Fibroblast of mammary gland (primary cell): ENCODE measurements at places on chromosomes 2 and 18.
A peak's percentile ranks its signal among the peaks of the same experiment; 100 is the strongest.

DNA sequence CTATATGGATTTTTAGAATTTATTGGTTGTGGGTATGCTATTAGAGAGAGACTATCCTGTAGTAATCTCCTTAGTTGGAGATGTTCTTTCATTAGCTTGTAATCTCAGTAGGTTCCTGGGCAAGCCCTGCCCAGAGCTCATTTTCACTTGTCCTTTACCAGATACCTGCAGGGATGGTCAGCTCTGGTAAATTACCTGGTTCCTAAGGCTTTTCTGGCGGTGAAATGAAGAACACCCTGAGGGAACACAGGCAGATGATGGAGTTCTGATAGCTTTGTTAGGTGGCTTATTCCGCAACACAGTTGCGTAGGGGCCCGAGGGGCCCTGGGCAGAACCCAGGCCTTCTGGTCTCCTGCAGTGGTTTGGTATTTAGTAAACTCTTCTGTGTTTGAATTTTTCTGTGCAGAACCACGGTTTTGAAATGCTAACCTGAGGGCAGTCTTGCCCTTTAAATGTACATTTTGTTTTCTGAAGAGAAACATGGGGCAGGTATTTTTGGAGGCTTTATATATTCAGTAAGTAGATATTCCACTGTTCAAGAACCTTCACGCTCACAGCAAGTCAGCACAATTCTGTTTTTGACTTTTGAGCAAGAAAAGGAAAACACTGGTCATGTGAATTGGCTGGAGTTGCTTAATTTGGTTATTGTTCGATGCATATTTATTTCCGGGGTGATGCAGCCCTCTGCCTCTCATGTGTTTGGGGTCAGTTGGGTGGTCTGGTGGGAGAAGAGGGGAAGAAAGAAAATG lies 22.4 kb downstream of the ZNF532 start:
- no peak for DNase-seq

DNA sequence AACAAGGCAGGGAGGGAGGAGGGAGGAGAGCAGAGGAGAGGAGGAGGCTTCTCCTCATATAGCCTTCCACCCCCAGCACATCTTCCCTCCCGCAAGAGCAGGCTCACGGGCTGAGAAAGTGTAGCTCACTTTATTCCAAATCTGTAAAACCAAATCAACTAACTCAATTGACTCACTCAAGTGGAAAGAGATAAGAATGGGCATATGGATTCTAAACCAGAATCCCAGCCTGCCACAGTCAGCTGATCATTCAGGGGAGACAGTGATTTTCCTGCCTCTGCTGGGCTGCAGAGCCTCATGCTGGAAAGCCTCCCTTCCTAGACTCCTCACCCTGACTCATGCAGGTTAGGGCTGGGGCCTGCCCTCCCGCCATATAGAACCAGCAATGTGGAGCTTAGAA lies 4.2 kb upstream of the TWSG1 start:
- no peak for DNase-seq

DNA sequence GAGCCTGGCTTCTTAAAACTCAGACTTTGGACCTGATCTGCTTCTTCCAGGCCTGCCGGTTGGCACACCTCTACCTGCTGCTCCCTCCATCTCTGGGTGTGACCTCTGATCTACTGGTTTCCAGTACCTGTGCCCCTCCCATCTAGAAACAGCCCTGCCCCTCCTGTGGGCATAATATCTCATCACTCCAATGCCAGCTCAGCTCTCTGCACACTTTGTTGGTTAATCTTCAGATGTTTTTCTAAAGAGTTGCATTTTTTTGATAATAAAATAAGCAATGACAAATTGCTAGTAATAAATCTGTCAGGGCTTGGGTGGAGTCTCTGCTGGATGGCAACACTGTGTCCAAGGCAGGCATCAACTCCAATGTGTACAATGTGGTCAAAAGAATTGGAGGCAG lies 89.6 kb upstream of the PPP1CB start:
- no peak for DNase-seq

GRCh38 chr2:119261493-119262225 lies 38.0 kb downstream of the STEAP3 start:
- no peak for DNase-seq

DNA sequence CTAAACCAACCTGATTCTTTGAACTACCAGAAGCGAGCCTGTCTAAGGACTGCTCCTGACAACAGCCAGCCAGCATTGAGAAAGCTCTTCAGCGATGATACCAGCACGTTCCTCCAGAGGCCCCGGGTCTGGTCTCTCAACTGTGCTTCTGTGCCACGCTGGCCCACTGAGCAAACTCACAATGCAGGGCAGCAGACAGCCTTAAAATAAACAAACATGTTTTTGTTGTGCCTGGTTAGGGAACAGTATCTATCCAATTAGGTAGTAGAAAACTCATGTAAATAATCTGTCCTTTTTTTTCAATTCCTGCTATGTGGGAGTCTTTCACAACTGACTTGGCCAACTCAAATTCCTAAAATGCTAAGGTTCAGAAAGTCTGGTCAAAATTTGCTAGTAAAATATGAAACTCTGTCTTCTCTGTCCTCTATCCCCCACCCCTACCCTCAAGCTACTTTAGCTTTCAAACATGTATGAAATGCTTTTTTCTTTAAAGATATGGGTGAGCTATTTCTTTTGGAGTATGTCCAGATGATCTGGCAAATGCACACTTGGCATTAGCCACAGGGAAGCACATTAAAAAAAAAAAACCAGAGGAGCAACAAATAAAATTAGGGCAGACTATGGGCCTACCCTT lies 21.4 kb upstream of the EML4 start:
- DNase-seq, result peak; percentile 31

- peak; percentile 47 for DNase-seq
Observed at GRCh38 chr2:54088191-54088634, 27.2 kb upstream of the ACYP2 start.

DNA sequence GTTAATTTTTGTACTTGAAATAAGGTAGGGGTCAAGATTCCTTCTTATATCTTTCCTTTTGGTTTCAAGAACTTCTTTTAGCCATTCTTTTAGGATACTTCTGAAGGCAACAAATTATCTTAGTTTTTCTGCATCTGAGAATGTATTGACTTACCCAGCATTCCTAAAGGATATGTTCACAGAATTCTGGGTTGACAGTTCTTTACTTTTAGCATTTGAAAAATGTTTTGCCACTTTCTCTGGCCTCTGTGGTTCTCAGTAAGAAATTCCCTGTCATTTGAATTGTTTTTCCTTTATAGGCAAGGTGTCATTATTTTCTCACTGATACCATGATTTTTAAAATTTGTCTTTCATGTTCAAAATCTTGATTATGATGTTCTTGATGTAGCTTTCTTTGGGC lies 162.4 kb downstream of the GALNT1 start:
- DNase-seq, result no peak

- DNase-seq, result no peak
Observed at GRCh38 chr2:67388680-67389079, 8.5 kb upstream of the ETAA1 start.

DNA sequence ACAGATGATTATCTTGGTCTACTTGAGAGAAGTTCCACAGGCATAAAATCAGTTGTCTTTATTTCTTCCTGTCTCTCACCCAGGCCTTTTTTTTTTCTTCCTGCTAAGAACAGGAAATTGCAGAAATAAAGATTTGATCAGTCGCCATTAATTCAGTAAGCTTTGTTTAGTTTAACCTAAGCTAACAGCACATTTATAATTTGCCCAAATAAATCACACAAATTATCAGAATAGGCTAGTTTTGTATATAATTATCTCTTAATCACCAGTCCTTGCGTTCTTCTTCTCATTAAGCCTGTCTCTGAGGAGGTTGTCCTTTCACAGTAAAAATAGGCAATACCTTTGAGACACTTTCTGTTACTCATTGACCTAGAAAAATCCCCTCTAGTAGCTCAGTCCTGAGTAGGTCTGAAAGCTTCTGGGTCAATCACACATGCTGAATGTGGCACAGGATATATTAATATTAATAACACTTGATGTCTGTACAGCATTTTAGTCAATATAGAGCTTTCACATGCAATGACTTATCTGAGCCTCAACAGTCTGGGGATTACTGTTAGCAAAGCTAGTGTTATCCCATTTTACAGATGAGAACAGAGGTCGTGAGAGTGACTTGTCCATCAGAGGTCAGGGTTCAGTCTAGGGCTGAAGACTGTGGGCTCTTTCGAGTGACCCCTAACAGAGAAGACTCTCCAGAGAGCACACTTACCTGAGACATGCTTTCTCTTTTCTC lies 11.2 kb upstream of the STK17B start:
- no peak for DNase-seq

- peak; percentile 10 for DNase-seq
Observed at GRCh38 chr2:24855022-24855622, 61.9 kb downstream of the CENPO start.

- no peak for DNase-seq
Observed at GRCh38 chr18:40911041-40911440, 1044.0 kb upstream of the PIK3C3 start.

DNA sequence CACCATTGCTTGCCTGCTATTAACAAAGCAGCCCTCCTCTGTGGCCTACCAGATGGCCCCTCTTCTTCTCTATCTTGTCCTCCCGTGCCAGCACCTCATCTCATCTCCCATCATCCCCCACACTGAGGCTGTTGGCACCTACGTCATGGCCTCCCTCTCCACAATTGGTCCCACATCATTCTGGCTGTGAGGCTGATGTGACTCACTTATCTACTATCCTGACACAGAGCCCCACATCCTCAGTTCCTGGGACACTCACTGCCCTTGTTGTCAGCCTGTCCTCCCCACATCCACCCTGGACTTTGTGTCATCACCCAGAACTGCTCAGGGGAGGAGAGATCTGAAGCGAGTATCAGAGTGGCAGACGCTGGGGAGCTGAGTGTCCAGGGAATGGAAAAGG lies 102.9 kb downstream of the MRO start:
- DNase-seq, result peak; percentile 33

- no peak for DNase-seq
Observed at GRCh38 chr2:20241973-20242726, 17.2 kb upstream of the SDC1 start.

- peak; percentile 18 for DNase-seq
Observed at GRCh38 chr18:31610286-31611205, 18.9 kb downstream of the TTR start.

DNA sequence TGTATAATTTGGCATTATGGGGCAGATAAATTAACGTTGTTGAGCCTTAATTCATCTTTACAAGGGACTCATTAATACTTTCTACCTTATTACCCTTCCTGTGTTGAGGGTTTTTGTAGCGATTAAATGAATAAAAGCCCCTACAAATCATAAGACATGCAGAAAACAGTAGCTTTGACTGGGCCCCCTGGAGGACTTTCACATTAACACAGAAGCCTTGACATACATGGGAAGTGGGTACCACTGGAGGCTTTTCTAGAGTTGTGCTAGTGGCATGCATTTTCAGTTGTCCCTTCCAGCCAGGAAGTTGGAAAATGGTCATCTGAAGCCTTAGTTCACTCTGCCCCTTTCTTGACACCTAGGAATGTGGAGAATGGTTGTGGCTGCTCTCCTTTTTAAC lies 30.2 kb downstream of the MTA3 start:
- DNase-seq, result no peak

- DNase-seq, result peak; percentile 53
Observed at GRCh38 chr2:45382744-45383143, 228.3 kb downstream of the SRBD1 start.

- no peak for DNase-seq
Observed at GRCh38 chr18:10076502-10077030, 162.8 kb downstream of the VAPA start.

- DNase-seq, result peak; percentile 90
Observed at GRCh38 chr2:236731767-236732580, 162.3 kb downstream of the ACKR3 start.

GRCh38 chr18:64918851-64919250 lies 770.0 kb upstream of the LINC00305 start:
- no peak for DNase-seq

GRCh38 chr2:231683292-231684235 lies 24.8 kb upstream of the PTMA start:
- DNase-seq, result no peak

GRCh38 chr2:40543381-40543780 lies 91.5 kb upstream of the SLC8A1 start:
- no peak for DNase-seq

GRCh38 chr18:74905247-74905646 lies 303.7 kb downstream of the PTGR3 start:
- DNase-seq, result peak; percentile 35

GRCh38 chr2:26922405-26923188 lies 47.8 kb upstream of the MAPRE3 start:
- peak; percentile 38 for DNase-seq

DNA sequence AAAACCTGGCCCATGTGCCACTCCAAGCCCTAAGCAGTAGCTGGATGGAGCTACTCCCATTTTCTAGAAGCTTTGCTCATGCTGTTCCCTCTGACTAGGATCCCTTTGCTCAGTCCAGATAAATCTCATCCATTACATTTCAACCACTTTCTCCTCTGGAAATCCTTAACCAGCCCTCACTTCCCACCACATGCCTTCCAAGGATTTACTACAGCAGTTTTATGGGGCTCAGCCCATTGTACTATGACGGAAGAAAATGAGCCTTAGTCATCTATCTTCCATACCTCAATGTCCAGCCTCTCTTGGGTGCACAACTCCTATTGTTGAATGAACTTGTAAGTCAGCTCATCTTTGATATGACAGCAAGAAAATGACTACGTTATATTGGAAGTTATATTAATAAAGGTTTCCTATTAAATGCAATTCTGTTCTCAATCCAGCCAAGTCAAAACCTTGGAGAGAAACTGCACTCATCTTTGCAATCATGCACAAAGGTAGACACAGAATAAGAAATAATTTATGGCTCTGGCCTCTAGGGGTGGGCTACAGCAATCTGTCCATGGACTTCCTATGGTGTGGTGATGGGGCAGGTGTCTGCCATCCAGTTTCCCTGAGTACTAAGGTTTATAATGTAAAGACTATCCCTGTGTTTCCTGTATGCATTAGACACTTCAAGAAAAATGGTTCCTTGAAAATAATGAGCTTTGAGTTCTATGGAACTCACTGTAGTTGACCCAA lies 3.4 kb downstream of the B4GALT6 start:
- DNase-seq, result peak; percentile 18

- no peak for DNase-seq
Observed at GRCh38 chr2:40516604-40517003, 64.7 kb upstream of the SLC8A1 start.

GRCh38 chr18:63054901-63055584 lies 264.5 kb downstream of the BCL2 start:
- no peak for DNase-seq

DNA sequence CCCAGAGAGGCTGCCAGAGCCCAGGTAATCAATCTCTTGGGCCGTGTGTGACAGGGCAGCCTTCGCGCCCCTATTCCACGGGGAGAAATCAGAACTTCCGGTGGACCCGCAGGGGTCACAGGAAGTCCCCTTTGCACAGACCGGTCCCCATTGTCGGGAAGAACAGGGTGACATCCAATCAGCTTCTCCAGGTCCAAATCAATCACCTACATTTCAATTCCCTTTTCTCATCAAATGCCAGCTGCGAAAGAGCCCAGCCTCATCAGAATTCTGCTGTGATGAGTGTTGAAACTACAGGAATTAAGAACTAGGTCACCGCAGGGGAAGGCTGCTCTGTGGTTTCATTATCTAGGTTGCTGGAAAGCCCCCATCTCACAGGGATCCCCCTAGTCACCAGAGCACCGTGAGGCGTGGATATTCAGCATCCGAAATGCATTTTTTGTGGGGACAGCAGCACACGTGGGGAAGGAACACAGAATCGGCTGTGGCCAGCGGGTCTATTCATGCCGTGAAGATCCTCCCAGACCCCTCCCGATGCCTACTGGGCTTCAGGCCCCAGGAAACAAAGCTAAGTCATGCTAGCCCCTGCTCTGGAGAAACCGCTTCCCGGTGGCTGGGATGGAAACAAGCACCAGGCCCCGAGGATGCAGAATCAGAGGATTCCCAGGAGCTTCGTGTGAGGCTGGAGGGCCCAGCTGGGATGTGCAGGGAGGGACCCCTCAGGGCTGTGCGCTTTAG lies 193.7 kb upstream of the ID2 start:
- DNase-seq, result no peak
